ENCODE measurements at places on chromosomes 11 and 22.

DNA sequence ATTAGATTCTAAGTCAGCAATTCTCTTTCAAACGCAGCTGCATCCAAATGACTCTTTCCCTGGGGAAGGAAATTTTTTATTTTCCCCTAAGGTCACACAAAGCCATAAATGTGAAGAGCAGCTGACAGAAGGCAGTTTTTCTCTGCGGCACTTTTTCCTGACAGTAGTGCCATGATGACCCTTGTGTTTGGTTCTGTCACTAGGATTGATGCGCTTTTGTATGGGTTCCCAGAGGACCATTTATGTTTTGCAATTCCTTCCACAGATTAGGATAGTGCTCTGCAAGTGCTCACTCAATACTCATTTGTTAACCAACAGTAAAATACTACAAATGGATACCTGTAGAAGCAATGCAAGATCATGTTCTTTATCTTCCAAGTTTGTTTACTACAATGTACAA lies 359.6 kb upstream of the CTSC start:
- DNase-seq = no peak

- peak; percentile 95 for DNase-seq
Measured at GRCh38 chr11:46294365-46295309, 17.2 kb downstream of the CREB3L1 start.

DNA sequence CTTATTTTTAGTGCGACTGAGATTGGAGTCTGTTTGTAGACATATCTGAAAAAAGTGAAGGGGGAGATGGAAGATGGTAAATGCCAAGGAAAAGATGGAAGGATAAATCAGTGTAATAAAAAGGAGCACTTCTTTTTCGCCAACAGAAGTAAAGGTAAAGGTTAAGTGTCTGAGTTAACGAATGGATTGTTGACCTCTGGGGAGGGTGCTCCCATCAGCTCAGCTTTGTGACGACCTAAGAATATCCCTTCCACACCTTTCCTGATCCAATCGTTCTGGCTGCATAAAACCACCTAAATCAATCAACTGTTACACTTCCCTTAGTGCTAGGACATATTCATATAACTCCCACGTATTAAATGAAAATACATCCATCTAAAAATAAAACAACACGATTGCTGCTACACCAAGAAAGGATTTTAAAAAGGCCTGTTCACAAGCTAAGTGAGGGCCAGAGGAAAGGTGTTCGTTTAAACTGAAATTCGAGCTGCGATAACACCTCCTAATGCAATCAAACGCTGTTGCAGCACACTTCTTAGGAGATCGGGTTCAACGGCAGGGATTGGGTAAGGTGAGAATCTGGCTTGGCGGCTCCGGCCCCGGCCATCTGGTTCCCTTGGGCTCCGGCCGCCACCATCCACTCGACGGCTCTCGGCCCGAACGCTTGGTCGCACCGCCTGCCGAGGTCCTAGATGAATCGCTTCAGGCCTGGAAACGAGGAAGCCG lies 658 bp downstream of the C11orf71 start:
- no peak for DNase-seq

GRCh38 chr11:134248910-134249480 lies 4.2 kb downstream of the THYN1 start:
- no peak for DNase-seq

DNA sequence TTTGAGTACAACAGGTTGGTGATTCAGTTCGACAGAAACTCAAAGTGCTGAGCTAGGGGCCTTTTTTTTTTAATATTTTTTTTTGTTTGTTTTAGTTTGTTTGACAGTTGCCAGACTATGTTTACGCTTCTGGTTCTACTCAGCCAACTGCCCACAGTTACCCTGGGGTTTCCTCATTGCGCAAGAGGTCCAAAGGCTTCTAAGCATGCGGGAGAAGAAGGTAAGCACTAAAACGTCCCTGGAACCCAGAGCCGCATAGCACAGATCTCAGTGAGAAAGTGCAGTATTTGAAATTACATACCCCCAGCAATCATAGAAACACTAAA lies 649 bp downstream of the PRRG4 start:
- no peak for DNase-seq

- no peak for DNase-seq
Measured at GRCh38 chr11:46721286-46721685, 2.3 kb downstream of the F2 start.

DNA sequence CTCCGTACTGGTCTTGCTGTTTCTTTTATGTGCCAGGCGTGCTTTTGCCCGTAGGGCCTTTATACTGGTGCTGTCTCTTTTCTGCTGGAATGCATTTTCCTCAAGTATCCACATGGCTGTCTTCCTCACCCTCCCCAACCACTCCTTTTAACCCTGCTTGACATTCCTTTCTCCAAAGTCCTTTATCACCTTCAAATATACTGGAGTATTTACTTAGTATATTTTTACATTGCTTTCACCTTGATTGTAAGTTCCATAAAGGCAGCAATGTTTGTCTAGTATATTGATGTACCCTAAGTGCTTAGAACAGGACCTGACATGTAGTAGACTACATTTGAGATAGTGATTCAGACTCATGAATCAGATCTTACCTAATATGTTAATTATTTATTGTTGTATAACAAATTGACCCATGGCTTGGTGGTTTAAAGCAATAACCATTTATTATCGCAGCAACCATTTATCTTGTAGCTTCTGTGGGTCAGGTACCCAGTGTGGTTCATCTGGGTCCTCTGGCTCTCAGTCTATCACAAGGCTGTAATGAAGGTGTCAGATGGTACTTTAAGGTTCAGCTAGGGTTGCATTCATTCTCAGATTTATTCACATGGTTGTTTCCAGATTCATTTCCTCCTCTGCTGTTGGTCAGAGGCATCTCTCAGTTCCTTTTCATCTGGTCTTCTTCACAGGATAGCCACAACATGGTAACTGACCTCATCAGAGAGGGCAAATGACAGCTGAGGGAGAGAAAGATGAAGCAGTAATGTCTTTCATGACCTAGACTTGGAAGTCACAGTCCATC lies 34.2 kb downstream of the DDX10 start:
- DNase-seq = no peak

DNA sequence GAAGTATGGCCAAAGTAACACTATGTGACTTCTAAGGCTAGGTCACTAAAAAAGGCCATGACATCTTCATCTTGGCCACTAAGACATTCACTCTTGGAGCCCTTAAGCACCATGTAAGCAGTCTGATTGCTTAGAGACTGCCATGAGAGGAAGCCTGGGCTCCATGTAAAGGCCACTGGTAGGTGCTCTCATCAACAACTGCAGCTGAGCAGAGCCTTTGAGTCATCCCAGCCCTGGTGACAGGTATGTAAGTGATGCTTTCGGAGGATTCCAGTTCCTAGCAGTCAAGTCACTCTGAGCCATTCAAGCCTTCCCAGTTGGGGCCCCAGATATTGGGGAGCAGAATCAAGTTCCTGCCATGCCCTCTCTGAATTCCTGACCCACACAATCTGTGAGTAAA lies 26.2 kb downstream of the GAB2 start:
- DNase-seq = no peak

- DNase-seq = no peak
Measured at GRCh38 chr11:78031629-78032028, 8.6 kb upstream of the KCTD14 start.

DNA sequence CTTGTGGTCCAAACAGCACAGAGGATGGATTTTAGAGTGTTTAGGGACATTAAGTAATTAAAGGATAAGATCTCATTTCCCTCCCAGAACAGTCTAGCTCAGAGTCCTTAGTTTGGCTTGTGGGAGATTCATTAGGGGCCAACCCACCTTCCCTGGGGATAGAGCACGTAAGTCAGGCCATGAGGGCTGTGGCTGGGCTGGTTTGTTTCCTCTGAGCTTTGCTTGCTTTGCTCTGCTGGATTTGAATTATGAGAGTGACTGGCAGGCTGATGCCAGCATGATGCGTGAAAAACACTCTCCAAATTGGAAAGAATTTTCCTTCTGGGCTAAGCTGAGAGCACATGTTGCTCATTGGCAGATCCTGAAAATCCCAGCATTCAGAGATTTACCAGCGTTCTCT lies 84.7 kb upstream of the HEPHL1 start:
- DNase-seq = no peak

DNA sequence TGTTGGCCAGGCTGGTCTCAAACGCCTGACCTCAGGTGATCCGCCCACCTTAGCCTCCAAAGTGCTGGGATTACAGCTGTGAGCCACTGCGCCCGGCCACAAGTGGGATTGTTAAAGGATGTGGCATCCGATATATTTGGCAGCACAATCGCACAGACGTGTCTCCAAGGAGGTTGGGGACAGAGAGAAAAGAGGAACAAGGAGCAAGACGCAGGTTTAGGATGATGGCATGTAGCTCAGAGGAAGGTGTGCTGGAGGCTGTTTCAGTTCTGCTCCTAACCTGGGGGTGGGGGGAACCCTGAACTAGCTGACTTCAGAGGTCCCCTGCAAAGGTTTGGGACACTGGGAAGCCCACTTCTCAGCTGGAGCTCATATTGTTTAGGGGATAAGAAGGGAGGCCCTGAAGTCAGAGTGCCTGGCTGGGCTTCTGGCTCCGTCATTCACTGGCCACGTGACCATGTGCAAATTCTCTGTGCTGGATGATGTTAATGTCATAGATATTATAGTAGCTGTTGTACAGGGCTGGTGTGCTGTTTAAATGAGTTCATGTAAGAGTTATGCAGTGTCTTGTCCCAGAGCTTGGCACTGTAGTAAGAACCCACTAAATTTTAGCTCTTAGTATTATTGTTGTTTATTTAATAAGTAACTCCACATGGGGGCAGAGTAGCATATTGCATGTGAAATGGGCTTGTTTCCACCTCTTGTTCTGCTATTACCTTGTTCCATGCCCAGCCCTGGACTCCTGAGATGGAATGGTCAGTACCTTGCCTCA lies 129.7 kb downstream of the ST3GAL4 start:
- DNase-seq = peak; percentile 47

DNA sequence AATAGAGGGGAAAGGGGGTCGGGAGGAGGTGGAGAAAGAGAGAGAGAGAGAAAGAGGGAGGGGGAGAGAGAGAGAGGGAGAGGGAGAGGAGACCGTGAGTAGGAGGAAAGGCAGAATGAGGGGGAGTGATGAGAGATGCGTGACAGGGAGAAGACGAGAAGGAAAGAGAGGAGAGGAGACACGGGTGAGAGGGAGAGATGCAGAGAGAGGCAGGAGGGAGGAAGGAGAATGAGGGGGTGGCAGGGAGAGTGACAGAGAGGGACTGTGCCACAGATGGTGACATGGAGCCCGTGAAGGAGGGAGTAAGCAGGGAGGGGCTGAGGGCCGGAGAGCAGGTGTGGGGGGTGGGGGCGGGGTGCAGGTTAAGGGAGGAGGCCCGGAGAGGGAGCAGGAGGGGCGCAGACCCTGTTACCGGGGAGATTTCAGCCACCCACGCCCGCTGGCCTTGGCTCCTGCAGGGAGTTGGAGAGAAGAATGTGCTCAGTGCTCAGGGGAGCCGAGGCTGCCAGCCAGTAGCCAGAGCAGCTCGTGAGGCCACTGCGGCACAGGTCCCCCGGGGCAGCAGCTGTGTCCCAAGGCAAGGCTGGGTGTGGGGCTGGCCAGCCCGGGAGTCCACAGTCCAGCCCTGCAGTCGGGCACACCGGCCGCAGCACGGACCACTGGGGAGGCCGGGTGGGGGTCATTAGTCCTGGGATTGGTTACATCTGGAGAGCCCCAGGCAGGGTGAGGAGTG lies at the start of gene SSTR3:
SSTR3 (minus strand) TSS at position 304 of the 733 bp plus-strand sequence. CDS start 4,674 bp downstream, outside the sequence.
- no peak for DNase-seq

DNA sequence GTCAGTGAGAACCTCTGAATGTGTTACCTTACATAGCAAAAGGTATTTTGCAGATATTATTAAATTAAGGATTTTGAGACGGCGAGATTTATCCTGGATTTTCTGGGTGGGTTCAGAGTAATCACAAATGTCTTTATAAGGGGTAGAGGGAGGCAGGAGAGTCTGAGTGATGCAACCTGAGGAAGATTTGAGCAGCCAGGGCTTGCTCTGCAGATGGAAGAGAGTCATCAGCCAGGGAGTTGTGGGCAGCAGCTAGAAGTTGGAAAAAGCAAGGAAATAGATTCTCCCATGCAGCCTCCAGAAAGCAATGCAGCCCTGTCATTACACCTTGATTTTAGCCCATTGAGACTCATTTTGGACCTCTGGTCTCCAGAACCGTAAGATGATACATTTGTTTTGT lies 4.1 kb upstream of the WDR74 start:
- no peak for DNase-seq

DNA sequence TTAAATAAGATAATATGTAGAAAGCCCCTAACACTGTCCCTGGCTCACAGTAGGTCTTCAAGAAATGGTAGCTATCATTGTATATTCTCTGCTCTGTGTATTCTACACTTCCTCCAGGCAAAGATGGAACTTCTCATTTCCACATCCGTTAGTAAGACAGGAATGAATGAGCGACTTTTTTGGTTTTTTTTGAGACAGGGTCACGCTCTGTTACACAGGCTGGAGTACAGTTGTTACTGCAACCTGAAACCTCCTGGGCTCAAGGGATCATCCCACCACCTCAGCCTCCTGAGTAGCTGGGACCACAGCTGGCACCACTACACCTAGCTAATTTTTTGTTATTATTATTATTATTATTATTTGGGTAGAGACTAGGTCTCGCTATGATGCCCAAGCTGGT lies 2.3 kb upstream of the CLPB start:
- DNase-seq = no peak

DNA sequence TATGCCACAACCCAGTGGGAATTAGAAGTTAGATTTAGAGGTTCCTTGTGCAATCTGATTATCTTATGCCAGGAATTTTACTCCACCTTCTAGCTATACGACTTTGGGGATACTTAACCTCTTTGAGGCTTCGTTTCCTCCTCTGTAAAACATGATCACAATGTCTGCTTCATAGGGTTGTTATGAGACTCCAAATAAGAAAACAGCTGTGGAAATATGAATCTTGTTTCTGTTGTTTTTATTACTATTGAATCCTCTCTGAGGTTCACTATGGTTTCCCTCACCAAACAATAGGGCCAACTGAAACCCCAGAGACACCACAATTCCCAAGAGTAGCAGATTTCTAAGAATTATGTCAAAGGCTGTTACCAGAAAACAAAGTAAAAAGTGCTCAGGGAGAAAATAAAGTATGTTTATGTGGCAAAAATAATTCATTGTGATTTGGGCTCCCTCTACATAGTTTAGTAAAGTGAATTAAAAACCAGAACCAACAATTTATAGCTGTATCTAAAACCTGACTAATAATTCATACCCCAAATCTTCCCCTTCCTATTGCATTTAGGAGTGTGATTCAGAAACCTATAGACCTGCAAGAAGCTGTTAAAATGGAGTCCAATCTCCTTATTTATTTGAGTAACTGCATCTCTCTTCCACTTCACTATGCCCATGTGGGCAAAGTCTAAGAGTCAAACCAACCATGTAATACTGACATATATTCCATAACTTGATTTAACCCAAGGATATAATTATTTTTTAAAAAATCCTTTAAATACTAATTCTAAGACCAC lies 38.4 kb downstream of the AMBRA1 start:
- DNase-seq = no peak
